CD4-positive, alpha-beta T cell treated with Interleukin-1 beta for 1 hour (primary cell): ENCODE measurements at places on chromosomes 1 and 21.

DNA sequence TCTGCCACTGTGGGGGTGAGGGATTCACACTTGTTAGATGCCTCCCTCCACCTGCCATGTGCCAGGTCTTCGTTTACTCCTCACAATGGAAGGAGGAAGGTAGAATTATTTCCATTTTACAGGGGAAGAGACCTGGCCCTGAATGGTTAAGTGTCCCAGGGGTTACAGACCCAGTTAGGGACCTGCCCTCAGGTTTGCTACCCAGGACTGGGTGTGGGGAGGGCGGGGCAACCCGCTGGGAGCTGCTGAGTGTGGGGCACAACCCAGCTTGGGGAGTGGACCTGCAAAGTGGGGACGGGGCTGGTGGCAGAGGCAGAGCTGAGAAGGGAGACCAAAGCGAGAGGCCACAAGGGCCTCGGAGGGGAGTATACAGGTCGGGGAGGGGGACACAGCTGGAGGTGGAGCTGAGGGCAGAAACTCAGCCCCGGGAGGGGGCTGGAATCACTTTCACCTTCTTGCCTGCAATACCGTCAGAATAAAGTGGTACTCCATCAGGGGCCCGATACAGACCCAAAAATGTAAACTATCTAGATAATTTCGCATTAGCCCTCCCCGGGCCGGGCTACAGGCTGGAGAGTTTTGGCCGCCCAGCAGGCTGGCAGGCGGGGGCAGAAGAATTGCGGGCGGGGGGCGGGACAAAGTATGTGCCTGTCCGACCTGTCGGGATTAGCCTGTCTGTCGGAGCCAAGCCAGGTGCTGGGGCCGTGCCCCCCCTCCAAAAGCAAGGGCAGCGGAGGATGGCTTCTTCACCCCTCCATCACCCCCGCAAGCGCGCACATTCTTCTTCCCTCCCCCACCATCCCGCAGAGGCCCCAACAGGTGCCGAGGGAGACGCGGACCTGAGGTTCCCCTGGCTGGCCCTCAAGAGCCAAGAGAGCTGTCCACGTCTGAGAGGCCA, 1.4 kb downstream of the RSPO1 start:
- DNase-seq: no peak

DNA sequence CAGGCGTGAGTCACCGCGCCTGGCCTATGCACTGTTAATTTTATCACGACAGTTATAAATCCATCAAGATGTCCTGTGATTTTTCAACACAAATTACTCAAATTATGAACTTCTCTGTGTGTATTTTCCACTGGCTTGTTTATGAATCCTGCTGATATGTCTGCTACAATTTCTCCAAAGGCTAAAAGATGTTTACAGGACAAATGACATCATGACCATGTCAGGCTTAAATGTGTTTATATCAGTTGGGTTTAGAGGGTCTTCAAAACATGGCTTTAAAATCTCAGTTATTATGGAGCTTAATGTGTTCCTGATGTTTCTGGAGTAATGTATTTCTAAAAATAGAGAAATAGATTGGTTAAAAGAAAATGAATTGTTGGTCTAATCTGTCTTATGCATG, 44.0 kb upstream of the ERG start:
- DNase-seq: no peak

DNA sequence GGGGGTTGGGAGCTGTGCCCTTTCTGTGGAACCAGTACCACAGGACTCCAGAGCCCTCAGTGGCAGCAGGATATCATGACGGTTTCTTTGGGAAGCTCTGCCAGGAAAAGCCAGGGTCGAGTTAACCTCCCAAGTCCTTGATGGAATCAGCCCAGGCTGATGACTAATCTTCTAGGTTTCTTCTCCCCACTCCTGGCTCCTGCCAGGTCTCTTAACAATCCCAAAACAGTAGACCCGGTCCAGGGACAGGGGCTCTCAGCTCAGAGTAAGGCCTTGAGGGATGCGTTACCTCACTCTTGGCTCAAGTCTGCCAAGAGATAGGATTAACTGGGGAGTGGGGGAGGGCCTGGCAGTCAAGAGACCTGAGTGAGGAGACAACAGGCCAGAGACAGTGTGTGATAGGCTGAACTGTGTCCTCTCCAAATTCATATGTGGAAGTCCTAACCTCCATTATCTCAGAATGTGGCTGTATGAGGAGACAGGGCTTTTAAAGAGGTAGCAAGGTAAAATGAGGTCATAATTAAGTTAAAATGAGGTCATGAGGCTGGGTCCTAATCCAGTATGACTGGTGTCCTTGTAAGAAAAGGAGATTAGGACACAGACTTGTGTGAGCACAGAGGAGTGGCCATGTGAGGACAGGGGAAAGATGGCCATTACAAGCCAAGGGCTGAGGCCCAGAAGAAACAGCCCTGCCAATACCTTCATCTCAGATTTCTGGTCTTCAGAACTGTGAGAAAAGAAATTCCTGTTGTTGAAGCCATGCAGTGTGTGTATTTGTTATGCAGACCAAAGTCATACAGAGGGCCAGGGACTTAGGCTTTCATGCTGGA, 95.0 kb downstream of the BEND5 start:
- no peak for DNase-seq

- DNase-seq: no peak
These were observed 39.7 kb downstream of the PROX1 start for GRCh38 chr1:214027498-214027897.

DNA sequence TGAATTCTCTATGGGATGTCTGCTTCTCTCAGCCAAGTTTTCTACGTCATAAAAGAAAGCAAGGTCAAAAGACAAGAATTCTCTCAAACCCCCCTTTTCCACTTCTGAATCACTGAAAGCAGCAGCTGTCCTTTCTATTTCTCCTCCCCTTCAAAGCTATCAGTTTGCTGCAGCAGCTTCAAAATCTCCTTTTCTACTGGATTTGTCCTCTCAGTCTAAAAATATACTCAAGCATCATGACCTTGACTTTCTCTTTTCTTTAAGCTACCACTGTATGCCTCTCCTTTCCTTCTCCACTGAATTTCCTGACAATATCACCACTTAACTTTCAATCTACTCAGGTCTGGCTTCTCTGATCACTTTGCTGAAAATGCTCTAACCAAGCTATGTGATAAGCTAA, 1.9 kb downstream of the WDR64 start:
- no peak for DNase-seq

- no peak for DNase-seq
These were observed 30.8 kb downstream of the AK2 start for GRCh38 chr1:33005838-33006421.

DNA sequence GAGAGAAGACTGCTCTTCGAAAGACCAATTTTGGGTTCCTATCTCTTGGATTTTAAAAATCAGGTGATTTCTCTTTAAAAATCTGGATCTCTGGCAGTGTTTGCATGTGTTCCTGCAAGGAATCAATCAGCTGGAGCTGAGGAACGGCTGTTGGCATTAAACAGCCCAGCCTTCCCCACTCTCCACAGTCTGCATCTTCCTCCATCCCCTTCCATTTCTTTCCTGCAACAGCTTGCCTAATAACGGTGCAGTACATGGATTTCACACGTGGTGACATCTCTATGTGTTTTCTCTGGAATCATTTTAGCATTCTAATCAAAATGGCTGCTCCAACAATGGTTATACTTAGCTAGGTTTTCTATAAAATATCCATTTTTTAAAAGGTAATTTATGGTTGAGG, 20.0 kb downstream of the RIPPLY3 start:
- no peak for DNase-seq

DNA sequence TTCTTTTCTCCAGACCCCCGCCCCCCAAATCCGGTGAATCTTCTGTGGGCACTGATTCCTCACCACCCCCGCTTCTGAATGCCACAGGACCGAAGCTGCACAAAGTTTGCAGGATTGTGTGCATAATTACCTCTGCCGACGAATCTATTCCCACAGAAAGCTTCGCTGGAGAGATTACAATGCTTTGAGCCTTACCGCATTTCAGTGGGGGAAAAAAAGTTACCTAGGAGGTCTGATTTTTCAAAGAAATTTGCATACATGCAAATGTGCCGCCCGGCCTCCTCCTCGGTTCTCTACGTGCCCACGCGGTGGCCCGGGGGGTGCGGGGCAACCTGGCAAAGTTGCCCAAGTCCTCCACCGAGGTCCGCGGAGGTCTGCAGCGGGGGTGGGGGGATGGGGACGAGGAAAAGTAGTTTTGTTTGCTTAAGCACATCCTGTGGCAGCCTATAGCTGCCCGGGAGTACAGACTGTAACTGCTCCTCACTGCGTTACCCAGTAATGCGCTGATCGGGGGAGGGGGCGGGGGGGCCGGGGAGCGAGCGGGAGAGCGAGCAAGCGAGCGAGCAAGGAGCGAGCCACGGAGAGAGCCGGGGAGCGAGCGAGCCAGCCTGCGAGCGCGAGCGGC, 563 bp upstream of the NFIA start:
- DNase-seq: peak; percentile 45

DNA sequence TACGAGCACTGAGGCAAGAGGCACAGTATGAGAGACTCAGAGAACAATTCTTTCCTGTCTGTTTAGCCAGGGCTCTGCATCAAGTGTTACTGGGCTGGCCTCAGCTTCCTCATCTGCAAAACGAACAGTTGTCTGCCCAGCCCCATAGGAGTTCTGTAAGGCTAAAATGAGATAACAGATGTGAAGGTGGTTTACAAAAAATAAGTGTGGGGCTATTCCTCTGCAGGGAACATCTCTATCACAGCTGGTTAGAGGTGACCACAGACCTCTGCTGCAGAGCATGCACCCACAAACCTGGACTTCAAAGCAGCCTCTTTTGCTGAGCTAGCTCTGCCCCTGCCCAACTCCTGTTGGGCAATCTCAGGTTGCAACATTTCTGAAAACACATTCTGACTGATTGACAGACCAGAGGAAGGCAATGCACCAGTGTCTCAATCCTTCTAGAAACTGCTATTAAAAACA, 10.5 kb upstream of the OLIG1 start:
- DNase-seq: peak; percentile 14

GRCh38 chr1:235079443-235080296, 49.0 kb downstream of the TOMM20 start:
- DNase-seq: no peak

- no peak for DNase-seq
These were observed 24.5 kb upstream of the SLC9A1 start for GRCh38 chr1:27179379-27179778.

DNA sequence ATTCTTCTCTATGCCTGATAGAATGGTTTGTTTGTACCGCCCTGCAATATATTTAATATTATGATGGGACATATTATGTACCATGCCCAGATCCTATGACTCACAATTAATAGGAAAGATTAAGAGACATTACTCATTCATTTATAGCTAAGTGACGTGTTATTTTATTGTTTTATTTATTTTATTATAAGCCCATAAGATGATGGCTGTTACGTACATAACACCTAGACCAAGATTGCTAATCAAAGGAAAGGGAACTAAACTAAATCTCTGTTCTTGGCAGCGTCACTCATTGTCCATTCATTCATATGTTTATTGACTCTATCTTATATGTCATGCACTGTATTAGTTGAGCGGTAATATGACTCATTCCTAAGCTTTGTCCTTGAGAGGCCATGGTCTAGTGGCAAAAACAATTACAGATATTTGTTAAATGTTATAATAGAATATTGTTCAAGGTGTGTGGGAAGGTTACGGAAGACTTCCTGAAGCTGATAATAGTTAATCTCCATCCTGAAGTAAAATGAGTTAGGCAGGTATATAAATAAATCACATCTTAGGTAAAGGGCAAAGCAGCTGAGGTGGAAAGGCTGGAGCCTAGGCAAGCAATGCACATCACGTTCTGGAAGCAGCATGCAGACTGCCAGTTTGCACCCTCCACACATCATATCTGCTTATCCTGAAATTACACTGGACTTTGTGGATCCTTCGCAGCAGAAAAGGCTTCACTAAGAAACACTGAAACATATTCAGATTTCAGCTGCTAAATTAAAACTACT, 16.6 kb upstream of the CD55 start:
- no peak for DNase-seq

GRCh38 chr1:162984699-162985098, 84.5 kb upstream of the RGS4 start:
- no peak for DNase-seq

DNA sequence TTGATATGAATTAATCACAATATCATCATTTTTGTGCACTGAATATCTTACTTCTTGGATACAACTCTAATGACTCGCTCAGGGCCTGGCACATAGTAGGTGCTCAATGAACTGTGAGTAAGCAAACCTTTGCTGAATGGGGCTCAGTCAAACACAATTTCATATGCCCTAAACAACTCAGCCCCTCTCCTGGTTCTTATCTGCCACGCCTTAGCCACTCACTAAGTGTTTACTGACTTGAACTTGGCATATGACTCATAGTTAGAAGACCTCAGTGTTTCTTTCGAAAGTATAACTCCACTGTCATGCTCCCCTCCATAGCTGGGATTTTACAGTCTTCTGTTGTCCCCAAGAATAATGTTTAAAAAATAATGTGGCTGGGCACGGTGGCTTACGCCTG, 4.8 kb upstream of the IFNLR1 start:
- DNase-seq: no peak
